Stimulated activated CD4-positive, alpha-beta T cell treated with anti-CD3 and anti-CD28 coated beads, Interleukin-2, amount 100 ng/mL, for 24 hours (primary cell): ENCODE measurements at places on chromosomes 11 and 22.

DNA sequence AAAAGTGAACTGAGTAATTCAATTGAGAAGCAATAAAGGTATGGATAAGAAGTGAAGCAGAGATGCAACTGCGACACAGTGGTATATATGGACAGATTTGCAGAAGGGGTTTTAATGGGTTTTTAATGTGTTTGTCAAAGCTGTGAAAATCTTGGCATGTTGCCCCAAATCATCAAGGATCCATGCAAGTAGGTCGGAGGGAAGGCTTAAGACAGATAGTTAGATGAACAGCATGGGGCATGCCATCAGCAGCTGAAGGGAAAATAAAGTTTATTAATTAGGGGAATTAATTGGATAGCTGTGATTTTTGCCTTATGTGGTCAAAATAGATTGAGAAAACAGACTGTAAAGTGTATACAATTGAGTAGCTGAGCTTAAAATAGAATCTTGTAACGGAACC, 840.1 kb downstream of the JRKL start:
- no peak for DNase-seq

- no peak for DNase-seq
These were observed 43.4 kb downstream of the APOL5 start for GRCh38 chr22:35761037-35761436.

GRCh38 chr11:38100836-38101462, 1502.9 kb upstream of the RAG2 start:
- no peak for DNase-seq

DNA sequence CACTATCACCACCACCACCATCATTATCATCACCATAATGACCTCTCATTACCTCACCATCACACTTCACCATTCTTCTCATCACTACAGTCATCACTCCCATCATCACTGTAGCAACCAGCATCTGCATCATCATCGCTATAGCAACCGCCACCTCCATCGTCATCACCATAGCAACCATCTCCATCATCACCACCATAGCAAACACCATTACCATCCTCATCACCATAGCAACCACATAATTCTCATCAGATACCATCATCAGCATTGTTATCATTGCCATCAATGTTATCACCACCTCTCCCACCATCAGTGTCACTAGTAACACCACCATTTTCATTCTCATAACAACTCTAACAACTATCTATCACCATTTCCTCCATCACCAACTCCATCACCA, 23.1 kb upstream of the CD82 start:
- no peak for DNase-seq

- DNase-seq = no peak
These were observed 70.3 kb downstream of the KIRREL3 start for GRCh38 chr11:126930091-126930841.

GRCh38 chr11:208917-209260, 1.4 kb downstream of the RIC8A start:
- DNase-seq = no peak

DNA sequence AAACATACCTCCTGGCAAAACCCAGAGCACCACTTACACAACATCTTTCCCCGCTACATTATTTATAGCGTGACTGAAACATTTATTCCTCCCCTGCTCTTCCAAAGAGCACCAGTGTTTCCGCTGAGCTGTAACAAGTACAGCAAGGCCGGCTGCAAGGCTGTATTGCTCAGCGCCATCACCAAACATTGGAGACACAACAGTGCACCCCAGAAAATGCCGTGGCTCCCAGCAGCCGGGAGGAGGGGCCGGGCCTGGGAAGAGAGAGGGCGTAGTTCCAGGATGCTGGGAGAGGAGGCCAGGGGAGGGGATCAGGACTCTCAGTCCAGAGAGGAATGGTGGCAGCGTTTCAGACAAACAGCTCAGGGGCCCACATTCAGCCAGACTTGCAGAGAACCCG, 133.2 kb downstream of the DSCAML1 start:
- DNase-seq = no peak

- no peak for DNase-seq
These were observed 12.9 kb downstream of the PHLDA2 start for GRCh38 chr11:2916114-2916891.

DNA sequence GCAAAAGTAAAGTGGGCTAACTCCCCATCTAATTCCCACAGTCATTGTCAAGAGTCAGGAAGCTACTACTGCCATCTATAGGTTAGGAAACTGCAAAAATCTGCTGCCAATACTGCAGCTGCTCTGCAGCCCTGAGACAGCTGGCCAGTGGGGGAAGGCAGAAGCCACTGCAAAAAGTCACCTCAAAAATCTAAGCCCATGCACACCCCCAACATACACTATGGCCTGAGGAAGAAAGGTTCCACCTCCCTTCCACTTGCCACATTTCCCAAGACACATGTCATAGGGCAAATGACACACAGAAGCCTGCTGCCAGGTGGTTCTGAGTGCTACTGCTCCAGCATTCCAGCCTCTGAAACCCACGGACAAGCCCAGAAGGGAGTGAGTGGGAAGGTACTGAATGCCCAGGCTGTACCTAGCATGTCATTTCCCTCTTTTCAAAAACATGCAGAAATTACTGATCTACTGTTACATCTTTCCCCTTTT, 36.9 kb downstream of the DGCR2 start:
- no peak for DNase-seq
